ENCODE measurements at places on chromosomes 2 and 18.

GRCh38 chr2:101405351-101405899 is 18.1 kb upstream of the CREG2 start:
- DNase-seq: no peak

GRCh38 chr18:76177160-76177559 is 317.9 kb downstream of the ZNF516 start:
- no peak for DNase-seq

DNA sequence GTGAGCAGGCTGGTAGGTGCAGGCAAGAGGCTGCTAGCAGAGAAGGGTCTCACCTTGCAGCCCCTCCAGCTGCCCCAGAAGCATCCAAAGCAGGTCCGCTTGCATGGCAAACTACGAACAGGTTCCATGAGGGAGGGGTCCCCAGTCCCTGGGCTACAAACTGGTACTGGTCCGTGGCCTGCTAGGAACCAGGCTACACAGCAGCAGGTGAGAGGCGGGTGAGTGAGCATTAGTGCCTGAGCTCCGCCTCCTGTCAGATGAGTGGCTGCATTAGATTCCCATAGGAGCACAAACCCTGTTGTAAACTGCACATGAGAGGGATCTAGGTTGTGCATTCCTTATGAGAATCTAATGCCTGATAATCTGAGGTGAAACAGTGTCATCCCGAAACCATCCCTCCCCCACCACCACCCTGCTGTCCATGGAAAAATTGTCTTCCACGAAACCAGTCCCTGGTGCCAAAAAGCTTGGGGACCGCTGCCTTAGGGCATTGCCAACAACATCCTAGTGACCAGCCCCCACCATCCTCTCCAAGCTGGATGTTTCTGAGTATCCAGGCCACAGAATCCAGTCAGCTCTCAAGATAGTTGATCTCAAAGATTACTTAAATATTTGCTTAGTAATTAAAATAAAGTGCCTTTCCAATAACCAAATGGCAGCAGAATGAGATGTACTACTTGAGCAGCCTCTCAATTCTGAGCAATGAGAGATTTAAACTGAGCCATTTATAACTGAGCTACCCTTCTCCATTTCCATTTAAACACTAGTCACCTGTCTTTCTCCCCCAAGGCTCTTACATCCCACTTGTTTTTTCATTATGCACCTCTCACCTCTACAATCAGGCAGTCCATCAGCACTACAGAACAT is 32.4 kb downstream of the LRP2 start:
- DNase-seq: no peak

- DNase-seq: no peak
These were observed 23.6 kb downstream of the NEDD4L start for GRCh38 chr18:58067601-58068000.

DNA sequence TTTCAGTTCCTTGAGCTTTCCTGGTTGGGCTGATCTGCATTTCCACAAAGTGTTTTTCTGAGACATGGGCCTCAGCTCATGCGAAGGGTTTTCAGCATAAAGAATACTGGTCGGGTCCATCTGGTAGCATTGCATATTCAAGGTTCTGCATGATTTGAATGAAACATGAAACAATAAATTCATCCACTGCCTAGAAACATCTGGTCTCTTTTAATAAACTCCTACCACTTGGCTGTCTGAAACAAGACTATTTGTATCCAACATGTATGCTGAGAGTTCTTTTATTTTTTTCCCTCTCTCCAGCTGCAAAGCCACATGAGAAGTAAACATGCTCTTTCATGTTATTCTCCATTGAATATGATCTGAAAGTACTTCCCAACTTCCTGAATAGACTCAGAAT is 314.9 kb upstream of the SOX11 start:
- no peak for DNase-seq

- no peak for DNase-seq
These were observed 17.8 kb downstream of the PER2 start for GRCh38 chr2:238270606-238271005.

DNA sequence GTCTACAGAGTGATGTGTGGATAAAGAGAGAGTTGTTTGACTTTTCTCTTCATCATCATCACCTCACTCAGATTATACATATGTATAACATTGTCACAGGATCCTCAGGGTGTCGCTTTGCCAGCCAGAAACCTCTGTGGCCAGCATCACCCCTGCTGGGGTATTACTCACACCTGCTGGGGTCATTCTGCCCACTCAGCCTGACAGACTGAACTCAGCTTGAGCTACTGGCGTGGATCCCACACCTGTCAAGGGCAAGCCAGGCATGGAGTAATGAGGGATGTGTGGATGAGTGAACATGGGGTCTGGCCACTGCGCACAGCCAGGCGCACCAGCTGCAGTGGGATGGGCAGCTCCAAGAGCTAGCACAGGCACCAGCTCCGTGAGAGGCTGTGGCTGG is 870.6 kb downstream of the CBLN2 start:
- no peak for DNase-seq

GRCh38 chr2:195535911-195536522 is 121.0 kb upstream of the SLC39A10 start:
- DNase-seq: no peak

GRCh38 chr2:8232871-8233270 is 449.0 kb upstream of the ID2 start:
- DNase-seq: no peak
